ENCODE measurements at places on chromosomes 7 and 10. TPM values are rescaled to one million over a fixed set of nuclear protein-coding genes. Genes with fewer than 3 reads are reported as not detected.

GRCh38 chr7:3229904-3230470 is 71.1 kb upstream of the SDK1 start:
- no peak for DNase-seq
- H3K27me3 ChIP-seq: no peaks in the 10 kb centered on the region
- no peaks in the 10 kb centered on the region for H3K36me3 ChIP-seq
- no peak overlapping the region for H3K27ac ChIP-seq
- no peak overlapping the region for H3K4me3 ChIP-seq

WEE2 gene
- total RNA-seq: not detected

- H3K4me3 ChIP-seq: no peak overlapping the region
- no peak overlapping the region for H3K27ac ChIP-seq
- H3K4me1 ChIP-seq: no peaks in the 10 kb centered on the region
- H3K36me3 ChIP-seq: no peaks in the 10 kb centered on the region
Observed at GRCh38 chr7:54995166-54995565, 23.7 kb upstream of the EGFR start.

GRCh38 chr7:141515941-141516340 is 35.3 kb upstream of the AGK start:
- DNase-seq: no peak
- no peaks in the 10 kb centered on the region for H3K27me3 ChIP-seq
- H3K27ac ChIP-seq: no peak overlapping the region
- no peaks in the 10 kb centered on the region for H3K36me3 ChIP-seq

GRCh38 chr7:136056651-136057231 is 79.6 kb upstream of the MTPN start:
- H3K4me1 ChIP-seq: no peaks in the 10 kb centered on the region
- H3K4me3 ChIP-seq: no peak overlapping the region
- H3K36me3 ChIP-seq: no peaks in the 10 kb centered on the region
- H3K27ac ChIP-seq: no peak overlapping the region

GRCh38 chr10:48453451-48454301 is 147.2 kb downstream of the MAPK8 start:
- H3K4me1 ChIP-seq: peaks cover 4% of the 10 kb centered on the region
- H3K27me3 ChIP-seq: no peaks in the 10 kb centered on the region
- H3K36me3 ChIP-seq: no peaks in the 10 kb centered on the region
- DNase-seq: no peak

DNA sequence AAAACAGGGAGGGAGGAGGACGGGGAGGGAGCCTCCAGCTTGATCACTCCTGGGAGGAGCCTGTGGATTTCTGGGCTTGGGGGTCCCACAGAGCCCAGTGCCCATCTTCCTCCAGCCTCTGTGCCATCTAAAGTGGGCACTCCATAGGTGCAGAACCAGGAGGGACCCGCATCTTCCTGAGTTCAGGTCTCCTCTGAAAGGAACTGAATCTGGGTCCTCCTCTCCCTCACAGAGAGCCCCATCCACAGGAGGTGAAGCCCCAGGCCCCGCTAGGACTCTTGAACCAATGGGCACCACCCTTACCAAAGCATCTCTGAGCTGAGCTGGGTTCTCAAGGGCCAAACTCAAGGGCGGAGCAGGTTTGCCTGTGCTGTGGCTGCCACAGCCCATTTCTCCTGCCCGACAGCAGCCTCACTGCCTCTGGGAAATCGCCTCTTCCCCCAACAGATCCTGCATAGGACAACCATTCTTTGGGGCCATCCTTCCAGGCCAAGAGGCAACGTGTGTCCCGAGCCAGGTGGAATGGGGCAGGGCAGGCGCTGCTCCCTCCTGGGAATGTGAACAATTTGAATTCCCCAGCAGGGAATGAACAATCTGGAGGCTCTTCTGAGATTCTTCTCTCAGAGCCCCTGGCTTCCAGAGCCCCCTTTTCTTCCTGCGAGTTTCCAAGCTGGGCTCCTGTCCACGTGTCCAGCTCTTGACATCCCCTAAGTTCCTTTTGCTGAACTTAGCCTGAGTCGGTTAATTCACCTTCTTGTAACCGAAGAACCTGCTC is 411.0 kb upstream of the FOXK1 start:
- no peak overlapping the region for H3K27ac ChIP-seq
- H3K27me3 ChIP-seq: no peaks in the 10 kb centered on the region
- peaks cover 12% of the 10 kb centered on the region for H3K36me3 ChIP-seq
- no peak overlapping the region for H3K4me3 ChIP-seq

CACNA2D1 gene
- total RNA-seq: 17.3 TPM

ABHD11 gene
- 55.7 TPM for total RNA-seq

DNA sequence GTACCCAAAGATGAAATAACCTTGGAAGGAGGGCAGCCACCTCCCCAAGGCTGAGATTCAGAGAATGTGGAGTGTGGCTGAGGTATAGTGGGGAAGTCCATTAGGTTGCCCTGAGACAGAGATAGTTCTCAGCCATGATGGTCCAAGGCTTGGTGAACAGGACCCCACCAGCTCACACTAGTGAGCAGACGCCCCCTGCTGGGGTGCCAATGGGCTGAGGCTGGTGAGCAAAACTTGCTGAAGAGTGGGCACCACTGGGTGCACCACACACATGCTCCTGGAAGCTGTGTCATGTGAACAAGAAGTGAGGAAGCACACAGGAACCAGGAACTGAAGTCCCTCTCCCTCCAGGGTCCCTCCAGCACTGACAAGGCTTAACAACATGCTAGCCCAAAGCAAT is 8.9 kb downstream of the FBXL13 start:
- no peak overlapping the region for H3K27ac ChIP-seq
- DNase-seq: no peak
- H3K36me3 ChIP-seq: no peaks in the 10 kb centered on the region
- H3K4me3 ChIP-seq: no peak overlapping the region
- no peaks in the 10 kb centered on the region for H3K4me1 ChIP-seq

DNA sequence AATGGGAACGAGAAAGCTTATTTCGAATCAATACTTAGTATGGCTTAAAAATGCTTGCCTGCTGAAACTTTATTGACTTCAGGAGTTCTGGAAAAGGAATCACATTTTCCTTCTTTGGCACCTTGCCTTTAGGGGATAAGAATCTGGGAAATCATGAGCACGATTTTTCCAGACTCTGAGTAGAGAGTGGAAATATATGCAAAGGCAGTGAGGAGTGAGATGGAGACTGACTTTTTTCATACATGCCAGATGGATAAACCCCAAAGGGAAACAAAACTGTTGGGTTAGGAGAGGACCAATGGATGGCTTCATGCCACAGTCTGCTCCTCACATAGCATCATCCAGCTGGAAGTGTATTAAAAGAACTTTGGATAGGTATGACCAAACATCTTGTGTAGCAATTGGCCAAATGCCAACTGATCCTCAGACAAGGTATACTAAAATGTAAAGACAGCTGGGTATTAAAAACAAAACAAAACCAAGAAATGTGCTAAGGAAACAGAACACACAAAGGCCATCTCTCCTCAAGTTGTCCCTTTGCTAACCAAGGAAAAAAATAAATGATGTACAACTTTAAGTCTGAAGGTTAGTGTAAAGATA is 1.7 kb downstream of the COL28A1 start:
- no peak overlapping the region for H3K27ac ChIP-seq
- no peak for DNase-seq
- no peaks in the 10 kb centered on the region for H3K36me3 ChIP-seq

VSTM4 gene
- total RNA-seq: 17.7 TPM

- H3K27ac ChIP-seq: no peak overlapping the region
- H3K27me3 ChIP-seq: no peaks in the 10 kb centered on the region
- DNase-seq: no peak
- H3K4me1 ChIP-seq: no peaks in the 10 kb centered on the region
- H3K4me3 ChIP-seq: no peak overlapping the region
Observed at GRCh38 chr7:124856299-124856888, 73.2 kb downstream of the POT1 start.

GRCh38 chr10:28463676-28464395 is 69.1 kb upstream of the WAC start:
- no peaks in the 10 kb centered on the region for H3K36me3 ChIP-seq
- H3K4me1 ChIP-seq: no peaks in the 10 kb centered on the region
- H3K27me3 ChIP-seq: no peaks in the 10 kb centered on the region
- DNase-seq: no peak
- H3K27ac ChIP-seq: no peak overlapping the region

DNA sequence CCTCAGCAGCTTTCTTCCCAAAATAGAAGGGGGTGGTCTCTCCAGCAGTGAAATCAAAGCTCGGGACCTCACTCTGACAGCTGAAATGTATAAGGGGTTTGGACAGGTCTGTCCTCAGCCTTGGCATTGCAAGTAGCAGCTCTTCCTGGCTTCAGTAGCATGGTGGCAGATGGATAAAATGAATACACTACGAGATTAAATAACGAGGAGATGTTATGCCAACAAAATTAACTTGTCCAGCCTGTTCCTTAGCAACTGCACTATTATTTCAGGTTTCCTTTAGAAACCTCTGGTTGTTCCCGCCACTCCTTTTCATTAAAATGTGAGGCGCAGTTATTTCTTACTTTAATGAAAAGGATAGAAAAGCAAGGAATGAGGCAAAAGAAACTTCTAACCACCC is 24.9 kb downstream of the PRLHR start:
- no peaks in the 10 kb centered on the region for H3K27me3 ChIP-seq
- H3K36me3 ChIP-seq: no peaks in the 10 kb centered on the region
- no peak overlapping the region for H3K4me3 ChIP-seq

- H3K36me3 ChIP-seq: peaks cover 3% of the 10 kb centered on the region
- peak overlapping the region; percentile 79 for H3K27ac ChIP-seq
- H3K4me3 ChIP-seq: no peak overlapping the region
- H3K27me3 ChIP-seq: no peaks in the 10 kb centered on the region
Observed at GRCh38 chr7:131007439-131008330, 273.7 kb upstream of the KLF14 start.

GRCh38 chr7:22387583-22387982 is 30.6 kb upstream of the RAPGEF5 start:
- H3K27me3 ChIP-seq: no peaks in the 10 kb centered on the region
- H3K36me3 ChIP-seq: no peaks in the 10 kb centered on the region
- no peak overlapping the region for H3K27ac ChIP-seq
- no peak for DNase-seq
- H3K4me3 ChIP-seq: no peak overlapping the region

GRCh38 chr7:77888998-77889397 is 90.4 kb downstream of the PHTF2 start:
- H3K27me3 ChIP-seq: no peaks in the 10 kb centered on the region
- H3K27ac ChIP-seq: no peak overlapping the region
- no peak overlapping the region for H3K4me3 ChIP-seq
- no peaks in the 10 kb centered on the region for H3K4me1 ChIP-seq
- no peaks in the 10 kb centered on the region for H3K36me3 ChIP-seq

DNA sequence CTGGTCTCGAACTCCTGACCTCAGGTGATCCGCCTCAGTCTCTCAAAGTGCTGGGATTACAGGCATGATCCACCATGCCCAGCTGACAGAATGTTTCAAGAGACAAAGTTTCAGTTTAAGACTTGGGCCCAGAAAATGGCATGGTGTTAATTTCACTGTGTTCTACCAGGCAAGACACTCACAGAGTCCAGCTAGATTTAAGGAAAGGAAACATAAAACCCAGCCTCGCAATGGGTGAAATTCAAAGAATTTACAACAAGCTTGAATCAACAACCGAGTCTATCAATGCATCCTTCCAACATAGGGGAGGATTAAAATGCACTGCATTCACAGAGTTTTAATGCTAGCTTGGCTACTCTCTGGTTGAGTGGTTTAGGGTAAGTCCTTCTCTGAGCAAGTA is 764.0 kb downstream of the XPNPEP1 start:
- no peak overlapping the region for H3K4me3 ChIP-seq
- H3K27me3 ChIP-seq: no peaks in the 10 kb centered on the region
- no peak overlapping the region for H3K27ac ChIP-seq
- no peaks in the 10 kb centered on the region for H3K4me1 ChIP-seq

GRCh38 chr7:35366167-35367155 is 112.6 kb upstream of the TBX20 start:
- H3K4me3 ChIP-seq: no peak overlapping the region
- H3K27ac ChIP-seq: no peak overlapping the region
- DNase-seq: no peak
- H3K36me3 ChIP-seq: no peaks in the 10 kb centered on the region
- no peaks in the 10 kb centered on the region for H3K27me3 ChIP-seq

Data from ascending aorta (tissue), 2 donors.